Lower lobe of right lung (tissue), 2 donors: ENCODE measurements at places on chromosomes 12 and 14. TPM values are rescaled to one million over a fixed set of nuclear protein-coding genes. Genes with fewer than 3 reads are reported as not detected.

PSMA3 gene
- 132 TPM for total RNA-seq

WNT1 gene
- total RNA-seq: not detected

GPRC5D gene
- total RNA-seq: not detected

PRB2 gene
- not detected for total RNA-seq

DNA sequence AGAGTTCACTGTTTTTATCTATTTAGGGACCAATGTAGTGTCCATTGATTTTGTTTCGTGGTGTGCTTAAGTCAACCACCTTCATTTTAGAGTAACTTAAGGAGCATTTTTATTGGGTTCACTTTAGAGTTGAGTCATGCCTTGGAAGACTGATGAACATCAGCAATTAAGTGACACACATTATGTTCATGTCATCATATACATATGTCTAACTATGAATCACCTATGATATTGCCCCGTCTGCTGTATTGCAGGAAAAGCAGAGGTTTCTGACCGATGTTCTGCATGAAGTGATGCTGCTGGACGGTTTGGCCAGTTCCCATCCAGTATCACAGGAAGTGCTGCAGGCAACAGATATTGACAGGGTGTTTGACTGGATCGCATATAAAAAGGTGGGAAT lies 227.1 kb downstream of the TRHDE start:
- DNase-seq: no peak
- H3K27me3 ChIP-seq: no peaks in the 10 kb centered on the region
- no peaks in the 10 kb centered on the region for H3K36me3 ChIP-seq
- H3K27ac ChIP-seq: no peak overlapping the region

GRCh38 chr14:42911642-42912041 lies 1305.0 kb downstream of the LRFN5 start:
- H3K36me3 ChIP-seq: no peaks in the 10 kb centered on the region
- no peaks in the 10 kb centered on the region for H3K27me3 ChIP-seq
- H3K4me1 ChIP-seq: no peaks in the 10 kb centered on the region
- no peak overlapping the region for H3K4me3 ChIP-seq

DNA sequence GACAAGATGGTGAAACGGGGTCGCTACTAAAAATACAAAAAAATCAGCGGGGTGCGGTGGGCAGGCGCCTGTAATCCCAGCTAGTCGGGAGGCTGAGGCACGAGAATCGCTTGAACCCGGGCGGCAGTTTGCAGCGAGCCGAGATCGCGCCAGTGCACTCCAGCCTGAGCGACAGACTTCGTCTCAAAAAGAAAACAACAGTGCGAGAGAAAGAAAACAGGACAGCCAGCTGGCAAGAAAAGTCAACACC lies 633 bp upstream of the RNU4-2 start:
- peaks cover 11% of the 10 kb centered on the region for H3K4me1 ChIP-seq
- no peaks in the 10 kb centered on the region for H3K36me3 ChIP-seq
- peak; percentile 55 for DNase-seq
- H3K4me3 ChIP-seq: peak overlapping the region; percentile 61

DNA sequence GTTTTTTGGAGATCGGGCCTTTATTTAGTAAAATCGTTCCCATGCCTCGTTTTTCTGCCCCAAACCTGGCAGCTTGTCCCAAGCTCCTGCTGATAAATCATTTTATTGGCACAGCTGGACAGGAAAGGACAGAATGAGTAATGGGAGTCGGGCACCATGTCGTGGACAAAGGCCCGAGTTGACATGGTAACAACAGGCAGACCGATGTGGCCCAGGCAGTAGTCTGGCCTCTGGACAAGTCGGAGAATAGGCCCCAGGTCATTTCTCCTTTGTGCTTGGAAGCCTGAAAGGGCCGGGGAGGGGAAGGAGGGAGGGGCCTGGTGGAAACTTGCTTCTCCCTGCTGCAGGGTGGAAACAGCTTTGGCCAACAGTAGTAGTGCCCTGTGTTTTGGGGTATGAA lies 234.9 kb downstream of the SUDS3 start:
- H3K27me3 ChIP-seq: no peaks in the 10 kb centered on the region
- H3K4me1 ChIP-seq: no peaks in the 10 kb centered on the region
- H3K27ac ChIP-seq: no peak overlapping the region
- no peak for DNase-seq

- peaks cover 40% of the 10 kb centered on the region for H3K4me1 ChIP-seq
- H3K27ac ChIP-seq: no peak overlapping the region
- peaks cover 14% of the 10 kb centered on the region for H3K36me3 ChIP-seq
- peak overlapping the region; percentile 77 for H3K4me3 ChIP-seq
Measured at GRCh38 chr12:56224954-56225353, 812 bp downstream of the NABP2 start.

GRCh38 chr12:68106160-68106559 lies 53.4 kb downstream of the IFNG start:
- no peak overlapping the region for H3K27ac ChIP-seq
- H3K36me3 ChIP-seq: no peaks in the 10 kb centered on the region
- no peak for DNase-seq
- no peaks in the 10 kb centered on the region for H3K27me3 ChIP-seq
- H3K4me3 ChIP-seq: no peak overlapping the region
- no peaks in the 10 kb centered on the region for H3K4me1 ChIP-seq

GRCh38 chr12:118061011-118061872 lies at the start of gene WSB2:
TSS of gene WSB2 (minus strand) at chr12:118061179. CDS start at chr12:118061048, 131 bp downstream.
- H3K4me3 ChIP-seq: peak within 1 kb of the TSS; percentile 78
- H3K27ac ChIP-seq: peak within 1 kb of the TSS; percentile 94
- H3K36me3 ChIP-seq: no peaks in the 10 kb centered on the region
- peaks cover 52% of the 10 kb centered on the region for H3K4me1 ChIP-seq

DNA sequence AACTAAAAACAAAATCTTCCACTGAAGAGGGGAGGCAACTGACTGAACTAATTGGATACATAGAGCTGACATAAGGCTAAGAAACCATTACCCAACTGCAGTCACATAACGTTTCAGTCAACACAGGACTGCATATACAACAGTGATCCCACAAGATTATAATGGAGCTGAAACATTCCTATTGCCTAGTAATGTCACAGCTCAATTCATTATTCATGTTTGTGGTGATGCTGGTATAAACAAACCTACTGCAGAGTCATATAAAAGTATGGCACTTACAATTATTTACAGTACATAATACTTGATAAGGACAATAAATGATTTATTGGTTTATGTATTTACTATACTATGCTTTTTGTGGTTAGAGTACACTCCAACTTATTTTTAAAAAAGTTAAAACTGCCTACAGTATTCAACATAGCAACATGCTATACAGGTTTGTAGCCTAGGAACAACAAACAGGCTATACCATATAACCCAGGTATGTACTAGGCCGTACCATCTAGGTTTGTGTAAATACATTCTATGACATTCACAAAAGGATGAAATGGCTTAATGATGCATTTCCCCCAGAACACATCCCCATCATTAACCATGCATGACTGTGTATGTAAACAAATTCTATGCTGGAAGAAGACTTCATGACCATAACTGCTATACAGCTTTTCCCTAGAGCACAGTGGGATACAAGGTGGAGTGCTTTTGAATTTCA lies 4.3 kb downstream of the NAP1L1 start:
- H3K4me3 ChIP-seq: no peak overlapping the region
- no peaks in the 10 kb centered on the region for H3K27me3 ChIP-seq
- H3K27ac ChIP-seq: no peak overlapping the region
- no peak for DNase-seq

DNA sequence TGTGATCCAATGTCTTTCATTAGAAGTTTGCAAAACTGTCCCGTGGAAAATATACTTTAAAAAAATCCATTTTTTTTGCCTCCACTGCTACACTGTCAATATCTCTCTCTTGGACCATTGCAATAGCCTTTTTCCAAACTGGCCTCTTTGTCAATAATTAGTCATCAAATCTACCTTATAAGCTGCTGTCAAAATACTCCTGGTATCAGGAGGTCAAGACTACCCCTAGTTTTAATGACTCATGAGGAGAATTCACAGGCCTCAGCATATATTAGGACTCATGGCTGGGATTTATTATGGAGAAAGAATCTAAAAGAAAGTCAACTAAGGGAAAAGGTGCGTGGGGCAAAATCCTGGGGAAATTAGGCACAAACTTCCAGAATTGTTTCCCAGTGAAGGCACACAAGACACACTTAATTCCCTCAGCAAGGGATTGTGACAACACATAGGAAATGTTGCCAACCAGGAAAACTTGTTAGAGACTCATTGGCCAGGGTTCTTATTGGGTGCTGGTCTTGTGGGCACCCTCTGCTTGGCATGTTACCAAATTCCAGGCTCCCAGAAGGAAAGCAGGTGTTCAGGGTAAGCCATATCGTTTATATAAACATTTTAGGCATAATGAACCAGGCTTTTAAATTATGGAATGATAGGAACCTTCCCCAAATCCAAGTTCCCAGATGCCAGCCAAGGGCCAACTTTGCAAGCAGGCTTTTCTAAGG lies 56.1 kb downstream of the TMEM117 start:
- no peaks in the 10 kb centered on the region for H3K36me3 ChIP-seq
- no peak overlapping the region for H3K27ac ChIP-seq
- no peak for DNase-seq
- no peaks in the 10 kb centered on the region for H3K27me3 ChIP-seq
- no peak overlapping the region for H3K4me3 ChIP-seq
- H3K4me1 ChIP-seq: no peaks in the 10 kb centered on the region

DNA sequence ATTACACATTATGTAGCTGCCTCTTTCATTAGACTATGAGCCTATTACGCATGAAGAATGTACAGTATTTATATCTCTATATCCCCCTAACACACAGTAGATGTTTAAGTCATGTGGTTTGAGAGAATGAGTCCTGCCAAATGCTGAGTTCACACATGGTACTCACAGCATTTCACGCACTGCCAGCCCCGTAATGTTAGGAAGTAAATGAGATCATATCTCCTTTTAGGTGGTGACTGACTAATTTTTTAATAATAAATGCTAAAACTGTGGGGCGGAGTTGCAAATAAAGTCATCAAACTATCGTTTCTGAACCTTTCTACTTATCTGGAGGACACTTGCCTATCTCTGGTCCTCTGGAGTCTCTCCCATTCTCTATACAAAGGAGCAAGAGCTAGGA lies 343.8 kb downstream of the ADAMTS20 start:
- no peaks in the 10 kb centered on the region for H3K27me3 ChIP-seq
- H3K27ac ChIP-seq: no peak overlapping the region
- H3K4me1 ChIP-seq: no peaks in the 10 kb centered on the region
- H3K4me3 ChIP-seq: no peak overlapping the region
- no peaks in the 10 kb centered on the region for H3K36me3 ChIP-seq

DNA sequence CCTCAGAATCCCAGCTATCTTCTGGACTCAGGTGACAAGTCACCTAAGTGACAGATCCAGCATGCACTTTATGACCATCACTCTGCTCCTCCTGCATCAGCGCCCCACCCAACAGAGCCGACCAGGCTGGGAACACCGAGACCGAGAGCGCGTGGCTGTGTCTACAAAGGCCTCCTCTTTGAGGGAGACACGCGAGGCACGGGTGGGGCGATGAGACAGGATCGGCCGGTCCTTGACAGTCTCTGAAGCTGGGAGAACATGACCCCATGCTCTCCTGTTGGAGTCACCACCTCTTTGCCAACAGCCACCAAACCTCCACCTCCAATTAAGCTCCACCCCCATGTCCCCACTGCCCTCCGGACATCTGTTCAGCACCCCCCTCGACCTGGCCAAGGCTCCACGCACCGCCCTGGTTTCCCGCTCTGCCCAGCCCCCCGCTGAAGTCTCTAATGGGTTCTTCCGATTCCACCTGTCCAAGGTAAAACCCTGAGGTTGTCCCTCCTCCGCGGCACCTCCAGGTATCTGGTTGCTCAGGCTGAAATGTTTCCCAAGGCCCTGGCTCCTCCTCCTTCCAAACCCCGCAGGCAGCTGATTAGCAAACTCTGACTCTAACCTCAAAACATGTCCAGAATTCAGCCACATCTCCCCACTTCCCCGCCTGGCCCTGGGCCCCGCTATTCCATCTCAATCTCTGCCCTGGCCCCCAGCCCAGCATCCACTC lies 31.5 kb downstream of the HSP90AA1 start:
- no peaks in the 10 kb centered on the region for H3K27me3 ChIP-seq
- H3K4me3 ChIP-seq: no peak overlapping the region
- H3K4me1 ChIP-seq: no peaks in the 10 kb centered on the region
- peaks cover 35% of the 10 kb centered on the region for H3K36me3 ChIP-seq
- DNase-seq: no peak

DNA sequence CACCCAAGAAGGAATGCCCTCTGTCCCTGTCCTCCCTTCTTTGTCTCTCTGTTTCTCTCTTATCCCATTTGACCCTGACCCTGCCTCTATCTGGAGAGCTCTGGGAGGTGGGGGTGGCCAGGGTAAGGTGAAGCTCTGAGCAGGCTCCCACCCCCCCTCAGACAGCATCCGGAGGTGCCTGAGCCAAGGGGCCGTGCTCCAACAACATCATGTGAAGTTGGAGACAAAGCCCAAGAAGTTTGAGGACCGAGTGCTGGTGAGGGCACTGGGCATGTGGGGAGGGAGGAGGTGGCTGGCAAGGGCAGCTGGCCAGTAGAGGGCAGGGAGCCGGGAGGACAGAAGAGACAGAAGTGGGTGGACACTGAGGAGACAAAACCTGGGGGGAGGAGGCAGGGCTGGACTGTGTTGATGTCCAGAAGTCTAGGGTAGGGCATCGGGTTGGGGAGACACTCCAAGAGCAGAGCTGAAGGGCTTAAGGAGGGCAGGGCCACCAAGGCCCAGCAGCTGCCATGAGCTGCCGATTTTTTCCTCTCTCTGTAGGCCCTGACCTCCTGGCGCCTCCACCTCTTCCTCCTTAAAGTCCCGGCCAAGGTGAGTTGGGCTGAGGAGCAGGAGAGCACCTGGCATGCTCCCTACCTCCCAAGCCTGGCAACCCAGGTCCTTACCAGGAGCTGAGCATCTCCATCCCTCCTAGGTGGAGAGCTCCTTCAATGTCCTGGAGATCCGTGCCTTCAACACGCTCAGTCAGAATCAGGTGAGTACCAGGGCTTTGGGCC lies 1.9 kb downstream of the CARMIL3 start:
- no peaks in the 10 kb centered on the region for H3K36me3 ChIP-seq
- peaks cover 15% of the 10 kb centered on the region for H3K4me1 ChIP-seq
- no peak overlapping the region for H3K27ac ChIP-seq
- no peak for DNase-seq
- H3K4me3 ChIP-seq: no peak overlapping the region
- peaks cover 5% of the 10 kb centered on the region for H3K27me3 ChIP-seq

DNA sequence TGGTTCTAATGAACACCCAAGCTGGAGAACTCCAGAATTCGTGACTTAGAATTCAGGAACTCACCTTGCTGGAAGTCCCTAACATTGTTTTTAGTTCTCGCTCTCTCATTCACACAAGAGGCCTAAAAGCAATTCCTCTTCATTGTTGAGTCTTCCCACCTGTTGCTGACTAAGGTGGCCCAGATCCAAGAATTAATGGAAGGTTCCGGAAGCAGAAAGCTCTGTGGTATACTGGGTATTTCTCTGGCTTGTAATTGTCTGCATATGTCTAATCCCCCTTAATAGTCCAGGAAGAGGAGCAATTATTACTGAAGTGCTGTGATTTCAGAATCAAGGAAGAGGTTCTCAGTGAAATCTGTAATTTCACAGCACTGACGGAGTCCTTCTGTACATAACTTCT lies 31.4 kb downstream of the TMEM233 start:
- no peaks in the 10 kb centered on the region for H3K36me3 ChIP-seq
- H3K4me1 ChIP-seq: no peaks in the 10 kb centered on the region
- no peak for DNase-seq
- no peak overlapping the region for H3K27ac ChIP-seq
- H3K27me3 ChIP-seq: no peaks in the 10 kb centered on the region
- no peak overlapping the region for H3K4me3 ChIP-seq
